Smooth muscle cell of the coronary artery (primary cell): ENCODE measurements at places on chromosomes 16 and 17. TPM values are rescaled to one million over a fixed set of nuclear protein-coding genes. Genes with fewer than 3 reads are reported as not detected.

FAM20A gene
- 0.08 and 46.5 TPM in 2 replicates for total RNA-seq

C16orf96 gene
- under 0.01 TPM in 1 of 2 replicates, not detected in the other for total RNA-seq

KRT12 gene
- total RNA-seq: under 0.01 TPM in 1 of 2 replicates, not detected in the other

KRT20 gene
- total RNA-seq: not detected in 2 replicates

CEMP1 gene
- 0.08 and 0.12 TPM in 2 replicates for total RNA-seq

CCDC200 gene
- total RNA-seq: not detected in 2 replicates

SLC13A2 gene
- total RNA-seq: not detected in 2 replicates

EIF5A gene
- 688 and 774 TPM in 2 replicates for total RNA-seq

CCDC144A gene
- 2.3 and 12.0 TPM in 2 replicates for total RNA-seq

TP53TG3C gene
- not detected in 2 replicates for total RNA-seq

MT1E gene
- 147 and 148 TPM in 2 replicates for total RNA-seq

DNAH2 gene
- 0.15 and 0.35 TPM in 2 replicates for total RNA-seq

SP2 gene
- total RNA-seq: 0.23 and 0.35 TPM in 2 replicates

HYDIN gene
- total RNA-seq: 0.08 and 0.12 TPM in 2 replicates

PIK3R6 gene
- total RNA-seq: not detected in 2 replicates

TEX19 gene
- 0.08 TPM in 1 of 2 replicates, not detected in the other for total RNA-seq

SENP3 gene
- total RNA-seq: 45.4 and 76.6 TPM in 2 replicates

KRT31 gene
- total RNA-seq: not detected in 2 replicates

CCL4L2 gene
- not detected in 2 replicates for total RNA-seq

FSCN2 gene
- 1.1 and 3.2 TPM in 2 replicates for total RNA-seq
